ENCODE measurements at places on chromosomes 6 and 20.

- no peak for DNase-seq
These were observed 39.2 kb downstream of the C6orf132 start for GRCh38 chr6:42103216-42103615.

DNA sequence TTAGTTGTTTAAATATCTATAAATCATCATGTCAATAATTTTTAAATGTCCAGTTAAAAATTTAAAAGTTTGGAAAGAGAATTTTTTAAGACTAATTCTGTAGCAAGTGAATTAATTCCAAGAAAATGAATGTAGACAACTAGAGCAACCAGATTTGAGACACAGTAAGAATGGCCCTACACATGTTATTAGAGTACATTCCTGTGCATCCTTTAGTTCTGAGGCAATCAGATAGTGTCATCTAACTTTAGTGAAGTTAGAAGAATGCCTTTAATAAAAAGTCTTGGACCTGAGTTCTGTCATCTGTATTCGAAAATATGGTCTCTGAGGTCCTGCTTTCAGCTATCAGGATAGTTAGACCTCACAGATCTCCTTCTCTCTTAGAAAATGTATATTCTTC is 63.7 kb downstream of the HIVEP2 start:
- DNase-seq = no peak

DNA sequence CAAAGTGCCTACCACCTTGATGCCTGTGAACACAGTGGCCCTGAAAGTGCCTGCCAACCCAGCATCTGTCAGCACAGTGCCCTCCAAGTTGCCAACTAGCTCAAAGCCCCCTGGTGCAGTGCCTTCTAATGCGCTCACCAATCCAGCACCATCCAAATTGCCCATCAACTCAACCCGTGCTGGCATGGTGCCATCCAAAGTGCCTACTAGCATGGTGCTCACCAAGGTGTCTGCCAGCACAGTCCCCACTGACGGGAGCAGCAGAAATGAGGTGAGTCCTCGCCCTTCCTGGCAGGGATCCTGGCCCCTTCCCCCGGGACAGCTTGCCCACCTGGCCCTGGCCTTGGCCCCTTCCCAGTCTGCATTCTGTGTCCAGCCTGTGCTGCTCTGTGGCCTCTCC is 17.9 kb downstream of the MAVS start:
- DNase-seq = no peak

DNA sequence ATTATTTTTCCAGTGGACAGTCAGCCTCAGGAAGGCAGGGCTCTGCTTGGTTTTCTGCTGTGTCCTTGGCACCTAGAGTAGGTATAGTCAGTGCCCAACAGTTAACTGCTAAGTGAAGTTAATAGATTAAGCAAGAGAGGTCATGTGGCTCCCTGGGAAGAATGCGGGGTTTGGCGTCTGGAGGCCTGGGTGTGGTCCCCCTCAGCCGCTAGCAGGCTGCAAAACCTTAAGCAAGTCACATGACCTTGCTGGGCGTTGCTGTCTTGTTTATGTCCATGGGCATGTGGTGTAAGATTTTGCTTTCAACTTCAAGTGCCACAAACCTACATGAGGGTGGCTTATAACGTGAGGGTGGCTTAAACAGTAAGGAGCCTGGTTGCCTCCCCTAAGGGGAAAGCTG is 75.5 kb upstream of the SCP2D1 start:
- no peak for DNase-seq

- no peak for DNase-seq
These were observed 48.9 kb downstream of the MYB start for GRCh38 chr6:135229996-135230395.

DNA sequence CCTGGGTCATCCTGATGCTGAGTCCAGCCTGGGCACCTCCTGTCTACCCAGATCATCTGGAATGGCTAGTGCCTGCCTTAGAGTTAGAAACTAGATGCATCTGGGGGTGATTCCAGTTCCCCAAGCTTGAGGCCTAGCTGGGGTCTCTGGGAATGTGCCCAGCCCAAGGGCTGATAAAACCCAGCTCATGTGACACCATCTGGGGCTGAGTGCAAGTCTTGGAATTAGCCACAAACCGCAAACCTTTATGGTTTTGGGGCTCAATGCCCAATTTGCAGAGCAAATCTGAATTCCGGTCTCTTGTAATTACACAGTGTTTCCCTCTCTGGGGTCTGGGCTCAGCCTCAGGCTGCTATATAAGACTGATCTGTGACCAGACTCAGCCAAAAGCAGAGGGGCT is at the start of gene BPIFB4:
Gene BPIFB4 (plus strand): TSS at position 385 of the 400 bp plus-strand sequence. CDS start 1,884 bp downstream, outside the sequence.
- no peak for DNase-seq

DNA sequence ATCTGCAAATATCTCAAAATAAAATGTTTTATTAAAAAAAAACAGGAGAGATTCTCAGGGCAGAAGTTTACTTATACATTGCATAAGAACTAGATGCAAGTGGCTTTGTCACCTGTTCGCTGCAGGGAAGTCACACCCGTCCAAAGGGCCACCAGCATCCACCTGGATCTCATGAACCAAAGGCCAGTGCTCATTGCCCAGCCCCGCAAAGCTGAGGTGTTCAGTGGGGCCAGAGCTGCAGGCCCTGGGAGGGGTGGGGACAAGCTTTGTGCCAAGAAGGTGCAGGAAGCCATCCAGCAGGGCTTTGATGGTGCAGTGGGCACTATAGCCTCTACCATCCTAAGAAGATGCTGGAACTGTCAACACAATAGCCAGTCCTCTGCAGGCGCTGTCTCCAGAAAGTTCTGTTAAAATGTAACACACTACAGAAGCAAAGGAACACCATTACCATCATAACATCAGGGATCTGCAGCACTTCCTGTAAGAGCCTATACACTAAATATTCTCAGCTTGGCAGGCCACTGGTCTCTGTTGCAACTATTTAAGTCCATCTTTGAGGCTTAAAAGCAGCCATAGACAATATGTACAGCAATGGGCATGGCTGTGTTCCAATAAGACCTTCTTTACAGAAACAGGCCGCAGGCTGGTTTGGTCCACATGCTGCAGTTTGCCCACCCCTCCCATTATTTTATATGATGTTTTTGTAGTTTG is 15.7 kb upstream of the CD93 start:
- no peak for DNase-seq

- DNase-seq = no peak
These were observed 23.2 kb upstream of the TXNDC5 start for GRCh38 chr6:7933794-7934193.

GRCh38 chr6:170212956-170213636 is 77.8 kb downstream of the DLL1 start:
- no peak for DNase-seq
